HuH-7.5 (cell line): ENCODE measurements at places on chromosomes 12 and 14.
A peak's percentile ranks its signal among the peaks of the same experiment; 100 is the strongest.

- DNase-seq = no peak
Observed at GRCh38 chr14:61322011-61322798, 826 bp downstream of the PRKCH start.

DNA sequence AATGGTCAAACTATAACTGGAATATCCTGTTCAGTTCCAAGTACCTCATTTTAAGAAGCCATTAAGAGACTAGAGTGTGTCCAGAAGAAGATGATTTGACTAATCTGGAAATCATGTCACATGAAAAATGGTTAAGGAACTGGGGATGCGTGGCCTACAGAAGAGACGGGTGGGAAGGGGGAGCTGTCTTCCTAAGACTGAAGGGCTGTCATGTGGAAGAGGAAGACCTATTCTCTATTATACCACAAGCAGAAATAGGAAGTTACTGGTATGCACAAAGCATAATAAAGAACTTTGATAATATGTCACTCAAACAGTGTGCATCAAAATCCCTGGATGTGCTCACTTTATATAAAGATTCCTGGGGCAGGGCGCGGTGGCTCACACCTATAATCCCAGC lies 50.3 kb downstream of the HECTD4 start:
- DNase-seq = no peak

- no peak for DNase-seq
Observed at GRCh38 chr12:111818340-111818739, 23.7 kb upstream of the MAPKAPK5 start.

DNA sequence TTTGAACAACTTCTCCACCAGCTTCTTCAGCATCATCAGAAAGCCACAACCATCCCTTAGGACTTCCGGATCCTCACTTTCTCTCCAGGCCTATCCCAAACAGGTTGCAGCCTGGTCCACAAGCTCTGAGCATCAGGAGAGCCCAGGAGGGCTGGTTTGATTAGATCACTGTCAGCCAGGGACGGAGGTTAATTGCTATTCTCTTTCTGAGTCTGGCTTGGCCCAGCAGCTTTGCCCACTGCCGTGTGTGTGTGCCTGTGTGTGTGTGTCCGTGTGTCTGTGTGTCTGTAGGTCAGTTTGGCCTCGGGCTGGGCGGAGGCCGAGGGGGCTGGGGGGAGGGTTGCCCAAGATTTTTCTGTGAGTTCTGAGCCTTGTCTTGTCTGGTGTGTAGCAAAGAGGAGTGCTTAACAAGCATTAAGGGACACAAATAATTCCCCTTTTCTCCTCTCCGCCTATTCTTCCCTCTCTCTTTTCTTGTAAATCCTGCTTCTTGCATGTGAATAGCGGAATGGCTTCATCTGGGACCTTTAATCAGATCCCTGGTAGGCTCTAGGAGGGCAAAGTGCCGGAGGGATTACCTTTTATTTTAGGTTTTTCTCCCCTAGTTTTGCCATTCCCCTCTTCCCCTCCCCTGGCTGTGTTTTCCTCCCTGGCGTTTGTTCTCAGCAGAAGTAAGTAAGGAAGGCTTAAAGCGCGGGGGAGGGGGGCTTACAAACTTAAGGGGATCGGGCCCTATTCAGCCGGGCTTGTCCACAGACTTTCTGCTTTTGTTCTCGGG lies 138.2 kb upstream of the LHX5 start:
- DNase-seq = no peak

DNA sequence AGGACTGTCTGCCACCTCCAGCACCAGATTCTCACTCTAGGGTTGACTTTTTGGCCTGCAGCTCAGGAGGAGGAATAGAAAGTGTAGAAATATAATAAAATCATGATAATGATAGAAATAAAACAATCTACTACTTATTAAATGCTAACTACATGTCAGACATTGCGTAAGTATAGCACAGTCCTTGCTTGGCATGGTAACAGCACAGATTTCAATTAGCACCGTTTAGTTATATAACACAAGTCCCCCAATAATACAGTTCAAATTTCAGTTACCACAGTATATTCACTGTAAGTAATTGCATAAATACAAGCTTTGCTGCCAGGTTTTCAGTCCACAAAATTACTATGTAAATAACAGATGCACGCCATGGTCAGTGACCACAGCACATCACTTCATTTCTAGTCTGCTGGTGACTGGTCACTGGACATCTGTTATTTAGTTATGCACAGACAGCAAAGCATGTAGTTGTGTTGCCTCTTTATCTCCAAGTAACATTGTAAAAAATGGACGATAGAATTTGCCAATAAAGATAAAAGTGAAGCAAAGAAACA lies 6.5 kb upstream of the GLT8D2 start:
- DNase-seq = no peak

- no peak for DNase-seq
Observed at GRCh38 chr12:92402415-92402814, 256.8 kb upstream of the BTG1 start.

GRCh38 chr14:60777856-60778578 lies 43.5 kb downstream of the MNAT1 start:
- no peak for DNase-seq

DNA sequence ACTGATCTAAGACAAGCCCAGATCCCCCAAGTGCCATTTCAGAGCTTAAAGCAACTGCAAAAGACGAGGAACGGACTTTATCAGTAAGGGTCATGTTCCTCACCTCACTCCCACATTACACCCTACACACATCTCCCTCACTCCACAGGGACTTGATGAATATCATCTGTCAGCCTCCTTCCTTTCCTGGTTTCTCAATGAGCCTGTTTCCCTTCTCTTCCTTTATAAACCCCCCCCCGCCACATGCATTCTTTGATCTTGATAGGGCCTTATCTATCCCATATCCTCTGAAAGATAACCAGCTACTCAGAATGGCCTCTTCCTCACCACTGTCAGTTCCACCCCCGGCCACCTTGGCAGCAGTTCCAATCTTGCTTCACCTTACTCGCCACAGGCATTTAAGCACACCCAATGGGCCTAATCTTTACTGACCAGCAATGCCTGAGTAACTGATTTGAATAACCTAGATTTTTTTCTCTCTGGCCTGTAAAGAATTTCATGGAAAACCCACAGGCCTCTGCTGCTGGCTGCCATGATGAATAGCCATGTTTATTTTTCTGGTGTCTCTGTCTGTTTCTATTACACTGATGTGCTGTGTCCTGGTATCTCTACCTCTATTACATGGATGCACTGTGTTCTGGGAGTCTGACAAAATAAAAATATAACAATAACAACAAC lies 138.7 kb downstream of the PHLDA1 start:
- DNase-seq = no peak

GRCh38 chr14:26398616-26399015 lies 199.2 kb downstream of the NOVA1 start:
- DNase-seq = no peak

DNA sequence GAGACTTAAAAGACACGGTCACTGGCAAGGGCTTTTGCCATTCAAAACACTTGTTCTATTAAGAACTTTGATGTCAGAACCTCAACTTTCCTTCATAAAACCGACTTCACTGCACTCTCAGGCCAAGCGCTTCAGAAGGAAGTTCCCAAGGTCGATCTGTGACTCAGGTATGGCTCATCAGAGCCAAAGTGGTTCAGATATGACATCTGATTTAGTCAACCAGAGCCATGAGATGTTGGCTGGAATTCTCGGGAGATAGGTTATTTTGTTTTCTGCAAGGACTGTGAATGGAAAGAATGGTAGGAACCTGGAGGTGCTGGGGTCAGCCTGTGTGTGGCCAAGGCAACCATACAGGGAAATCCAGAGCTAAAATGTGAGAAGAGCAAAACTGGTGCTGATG lies 445.6 kb downstream of the GLT1D1 start:
- no peak for DNase-seq

GRCh38 chr14:21149641-21150367 lies 6.1 kb downstream of the OR5AU1 start:
- no peak for DNase-seq

DNA sequence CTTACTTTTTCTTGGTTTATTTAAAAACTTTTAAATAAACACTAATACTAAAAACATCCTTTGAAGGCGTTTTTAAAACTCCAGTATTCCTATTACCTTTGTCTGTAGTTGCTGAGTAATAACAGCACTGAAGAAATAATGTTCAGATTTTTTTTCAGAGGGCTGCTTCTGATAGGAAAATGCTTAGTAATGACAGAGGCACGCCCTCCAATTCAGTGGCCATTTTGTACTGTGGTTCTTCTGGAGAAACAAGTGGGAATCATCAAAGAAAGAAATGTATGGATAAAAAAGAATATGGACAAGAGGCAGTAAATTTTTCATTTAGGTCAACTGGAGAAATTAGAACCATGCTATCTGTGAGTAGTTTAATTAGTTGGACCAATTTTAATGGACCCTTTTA lies 13.6 kb downstream of the VEZT start:
- no peak for DNase-seq

DNA sequence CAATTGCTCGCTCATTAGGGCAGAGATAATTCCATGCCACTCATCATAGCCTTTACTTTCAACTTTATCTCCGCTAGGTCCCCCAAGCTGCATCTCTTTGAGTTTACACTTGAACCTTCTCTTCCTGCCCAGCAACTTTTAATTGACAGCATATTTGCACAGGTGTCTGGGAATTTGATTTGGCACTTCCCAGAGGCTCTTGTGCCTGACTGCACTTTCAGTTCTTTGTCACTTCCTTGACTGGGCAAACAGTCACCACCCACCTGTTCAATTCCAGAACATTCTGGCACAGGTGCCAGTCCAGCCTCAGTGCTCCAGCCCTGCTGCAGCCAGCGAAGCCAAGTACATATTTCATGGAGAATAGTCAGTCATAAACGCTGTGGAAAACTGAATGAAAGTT lies 110.1 kb upstream of the LRIG3 start:
- no peak for DNase-seq

DNA sequence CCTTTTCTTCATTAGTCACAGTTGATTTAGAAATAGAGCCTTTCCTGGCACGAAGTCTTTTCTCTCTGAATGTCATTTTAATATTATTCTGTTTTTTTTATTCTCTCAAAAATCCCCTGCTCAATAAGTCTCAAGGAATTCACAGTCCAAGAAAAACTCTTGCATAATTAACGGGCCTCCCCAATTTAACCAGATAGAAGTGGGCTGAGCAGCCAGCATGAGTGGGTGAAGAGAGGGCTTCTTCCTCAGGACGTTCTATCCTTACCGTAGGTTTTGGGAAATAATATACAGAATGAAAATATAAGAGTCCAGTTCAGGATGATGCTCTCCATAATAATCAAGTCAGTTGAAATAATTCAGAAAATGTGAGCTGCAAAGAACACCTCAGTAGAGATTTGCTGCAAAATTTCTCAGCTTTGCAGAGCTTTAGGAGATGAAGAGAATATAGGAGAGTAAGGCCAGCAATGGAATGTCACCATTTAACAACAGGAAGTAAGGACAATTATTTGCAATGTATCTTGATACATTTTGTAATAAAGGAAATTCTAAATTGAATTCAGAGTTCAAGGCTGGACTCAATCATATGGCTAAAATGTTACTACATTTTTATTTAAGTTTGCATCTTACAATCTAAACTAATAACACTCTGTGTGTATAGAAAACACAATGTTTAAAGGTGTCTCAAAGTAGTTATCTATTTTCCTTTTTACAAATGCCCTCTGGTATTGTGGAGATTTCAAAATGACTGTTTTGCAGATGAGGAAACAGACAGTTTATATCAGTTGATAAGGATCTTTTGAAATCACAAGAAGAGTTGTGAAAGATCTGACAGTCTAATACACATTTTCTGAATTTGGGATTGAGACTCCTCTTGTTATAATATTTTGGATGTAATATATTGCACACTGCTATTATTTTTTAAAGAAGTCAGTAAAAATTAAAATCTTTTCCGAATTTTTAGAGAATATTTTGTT lies 1724.1 kb upstream of the SEL1L start:
- no peak for DNase-seq

DNA sequence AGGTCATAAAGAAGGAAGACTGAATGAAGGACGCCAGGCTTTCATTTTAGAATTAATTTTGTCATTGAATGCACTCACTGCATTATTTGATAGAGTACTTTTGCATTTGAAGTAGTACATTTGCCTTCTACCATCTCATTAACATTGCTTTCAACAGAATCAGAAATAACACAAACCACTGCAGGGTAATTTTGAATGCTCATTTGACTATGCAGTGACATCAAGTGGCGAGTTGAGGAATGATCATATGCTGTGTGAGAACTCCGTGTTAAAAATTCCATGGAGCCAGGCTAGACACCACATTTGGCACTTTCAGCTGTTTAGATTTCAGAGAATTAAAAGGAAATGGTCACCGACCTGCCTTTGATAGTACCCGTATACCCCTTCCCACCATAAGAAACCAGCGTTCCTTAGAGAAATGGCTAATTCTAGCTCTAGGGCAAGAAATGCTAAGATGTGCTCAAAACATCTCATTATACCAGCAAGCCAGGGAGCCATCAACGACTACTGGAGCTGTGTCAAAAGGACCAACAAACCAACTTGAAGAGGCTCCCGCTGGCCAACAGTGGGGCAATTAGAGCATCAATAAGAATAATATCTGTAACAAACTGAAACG lies 16.5 kb downstream of the HEBP1 start:
- DNase-seq = no peak

GRCh38 chr14:67668559-67668958 lies 5.9 kb downstream of the VTI1B start:
- no peak for DNase-seq

GRCh38 chr12:50699940-50700339 lies 64.0 kb upstream of the ATF1 start:
- DNase-seq = no peak

- no peak for DNase-seq
Observed at GRCh38 chr12:114193474-114193873, 212.5 kb downstream of the TBX5 start.

- peak; percentile 22 for DNase-seq
Observed at GRCh38 chr14:35944847-35945246, 118.7 kb downstream of the BRMS1L start.

GRCh38 chr12:2295941-2296461 lies 243.2 kb downstream of the CACNA1C start:
- DNase-seq = no peak

GRCh38 chr14:73713206-73713802 lies 880 bp downstream of the PNMA1 start:
- no peak for DNase-seq

DNA sequence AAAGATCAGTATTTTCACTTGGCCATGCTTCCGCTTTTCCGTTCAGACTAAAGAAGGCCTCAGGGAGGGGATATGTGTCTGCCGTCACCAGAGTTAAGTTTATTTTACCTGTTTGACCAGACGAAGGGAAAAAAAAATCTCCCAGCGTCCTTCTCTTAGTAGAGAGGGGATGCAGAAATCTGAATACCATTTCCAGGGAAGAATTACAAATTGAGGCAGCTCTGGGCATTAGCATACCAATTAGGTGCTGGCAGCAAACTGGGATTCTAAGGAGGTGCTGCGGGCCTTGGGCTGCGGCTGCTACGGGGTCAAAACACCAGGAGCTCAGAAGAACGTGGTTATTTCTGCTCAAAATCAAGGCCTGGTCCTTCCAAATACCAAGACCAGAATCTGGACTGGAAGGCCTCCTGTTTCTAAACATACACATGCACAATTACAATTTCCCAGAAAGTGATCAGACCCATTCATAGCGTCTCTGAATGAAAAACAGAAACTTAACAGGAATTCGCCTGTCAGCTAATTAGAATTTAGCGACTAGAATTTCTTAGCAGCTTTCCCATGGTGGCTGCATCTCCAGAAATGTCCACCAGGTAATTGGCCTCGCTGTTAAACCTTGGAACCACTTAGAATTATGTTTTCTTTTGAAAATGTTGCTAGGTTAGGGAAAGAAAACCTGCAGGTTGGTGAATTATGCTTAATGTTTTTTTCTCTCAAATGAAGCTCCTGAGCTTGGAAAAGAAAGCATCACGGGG lies 617.0 kb downstream of the VRK1 start:
- no peak for DNase-seq
